Fibroblast of villous mesenchyme (primary cell): ENCODE measurements at places on chromosomes 1 and 21. TPM values are rescaled to one million over a fixed set of nuclear protein-coding genes. Genes with fewer than 3 reads are reported as not detected.

ZNF692 gene
- 10.6 and 22.0 TPM in 2 replicates for total RNA-seq

ALX3 gene
- total RNA-seq = not detected in 2 replicates

- no peak for DNase-seq
These were observed 171.1 kb downstream of the DAB1 start for GRCh38 chr1:57252597-57253294.

GRCh38 chr21:34187935-34188334, 114.6 kb downstream of the MRPS6 start:
- peak; percentile 51 for DNase-seq

DNA sequence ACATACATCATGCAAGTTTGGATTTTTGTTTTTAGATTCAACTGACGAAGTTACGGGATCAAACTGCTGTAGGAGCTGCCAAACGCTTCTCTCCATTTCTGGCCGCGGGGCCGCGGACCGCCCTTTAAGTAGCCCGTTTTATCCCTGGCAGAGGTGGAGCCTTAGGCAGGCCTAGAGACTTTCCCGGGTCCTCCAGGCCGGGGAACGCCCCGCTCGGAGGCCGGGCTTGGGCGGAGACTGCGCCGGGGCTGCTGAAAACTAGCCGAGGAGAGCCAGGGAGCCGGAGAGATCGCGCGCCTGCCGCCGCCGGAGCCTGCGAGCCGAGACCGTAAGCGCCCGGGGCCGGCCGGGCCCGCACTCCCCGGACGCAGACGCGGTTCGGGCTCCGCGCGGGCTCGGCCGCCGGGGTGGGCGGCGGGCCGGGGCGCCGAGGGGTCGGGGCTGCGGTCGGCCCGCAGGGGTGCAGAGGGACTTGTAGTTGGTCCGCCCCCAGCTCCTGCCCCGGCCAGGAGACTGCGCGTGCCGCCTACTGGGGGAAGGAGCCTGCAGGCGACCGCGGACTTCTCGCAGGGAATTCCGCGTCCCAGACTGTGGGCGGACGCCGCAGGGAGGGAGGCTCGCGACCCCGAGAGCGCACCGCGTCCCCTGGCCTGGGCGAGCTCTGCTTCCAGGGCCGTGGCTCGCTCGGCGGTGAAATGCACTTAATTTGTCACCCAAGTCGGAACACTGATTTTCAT, at the start of gene EPHX1:
Gene EPHX1 (plus strand): TSS at position 283 of the 737 bp plus-strand sequence. CDS start 18,606 bp downstream, outside the sequence.
- DNase-seq = peak; percentile 86
